CD4-positive, alpha-beta T cell treated with Interleukin-4 for 1 hour (primary cell): ENCODE measurements at places on chromosomes 13 and 19.

- DNase-seq, result peak; percentile 65
Observed at GRCh38 chr13:46751811-46752635, 44.9 kb downstream of the ESD start.

- no peak for DNase-seq
Observed at GRCh38 chr13:110657196-110657595, 41.9 kb downstream of the NAXD start.

DNA sequence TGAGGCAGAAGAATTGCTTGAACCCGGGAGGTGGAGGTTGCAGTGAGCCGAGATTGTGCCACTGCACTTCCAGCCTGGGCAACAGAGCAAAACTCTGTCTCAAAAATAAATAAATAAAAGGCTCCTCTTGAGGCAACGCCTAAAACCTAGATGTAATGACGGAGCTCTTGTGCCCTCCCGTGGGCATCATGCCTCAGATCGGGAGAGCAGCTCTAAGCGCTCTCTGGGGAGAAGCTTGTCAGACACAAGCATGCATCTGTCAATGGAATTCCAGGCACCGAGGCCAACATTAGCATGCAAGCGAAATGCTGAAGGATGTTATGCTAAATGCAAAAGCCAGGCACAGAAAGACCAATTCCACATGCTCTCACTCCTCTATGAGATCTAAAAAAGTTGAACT lies 45.6 kb upstream of the MRI1 start:
- no peak for DNase-seq

DNA sequence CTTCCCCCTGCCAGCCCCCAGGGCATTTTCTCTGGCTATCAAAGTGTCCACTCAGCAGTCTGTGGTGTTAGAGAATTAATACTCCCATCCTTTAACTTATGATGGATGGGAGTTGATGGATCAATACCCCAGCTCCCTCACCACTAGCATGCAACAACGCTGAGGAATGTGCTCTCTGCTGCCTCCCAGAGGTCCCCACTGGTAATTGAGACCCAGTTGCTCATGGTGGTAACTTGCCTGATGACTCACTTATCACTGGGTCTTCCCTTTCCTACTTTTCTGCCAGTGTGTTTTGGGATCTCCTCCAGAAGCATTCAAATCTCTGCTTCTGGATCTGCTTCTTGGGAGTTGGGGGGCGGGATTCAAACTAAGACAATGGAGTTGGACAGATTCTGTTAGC lies 20.3 kb upstream of the CACNA1A start:
- no peak for DNase-seq

- DNase-seq, result no peak
Observed at GRCh38 chr13:91482427-91482826, 84.0 kb downstream of the GPC5 start.

GRCh38 chr13:98972627-98973026 lies 5.2 kb downstream of the DOCK9 start:
- no peak for DNase-seq
